Stimulated activated CD8-positive, alpha-beta memory T cell treated with anti-CD3 and anti-CD28 coated beads, Interleukin-2, amount 100 ng/mL, for 48 hours (primary cell): ENCODE measurements at places on chromosomes 13 and 19.

DNA sequence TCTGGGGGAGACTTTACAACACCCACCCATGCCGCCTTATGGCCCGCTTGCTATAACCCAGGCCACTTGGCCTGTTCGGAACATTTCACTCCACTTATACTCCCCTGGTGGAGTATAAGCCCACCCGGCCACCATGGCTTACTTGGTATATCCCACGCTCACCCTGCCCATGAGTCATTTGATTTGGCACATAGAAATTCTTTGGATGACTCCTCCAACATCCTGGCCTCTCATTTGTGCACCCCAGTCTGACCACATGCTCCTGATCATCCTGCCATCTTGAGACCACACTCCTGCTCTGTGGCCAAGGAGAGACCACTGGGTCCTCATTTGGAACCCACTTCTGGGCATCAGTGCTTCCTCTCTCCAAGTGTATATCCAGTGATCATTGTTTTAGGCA is 5.2 kb downstream of the SPACA6 start:
- DNase-seq = no peak

DNA sequence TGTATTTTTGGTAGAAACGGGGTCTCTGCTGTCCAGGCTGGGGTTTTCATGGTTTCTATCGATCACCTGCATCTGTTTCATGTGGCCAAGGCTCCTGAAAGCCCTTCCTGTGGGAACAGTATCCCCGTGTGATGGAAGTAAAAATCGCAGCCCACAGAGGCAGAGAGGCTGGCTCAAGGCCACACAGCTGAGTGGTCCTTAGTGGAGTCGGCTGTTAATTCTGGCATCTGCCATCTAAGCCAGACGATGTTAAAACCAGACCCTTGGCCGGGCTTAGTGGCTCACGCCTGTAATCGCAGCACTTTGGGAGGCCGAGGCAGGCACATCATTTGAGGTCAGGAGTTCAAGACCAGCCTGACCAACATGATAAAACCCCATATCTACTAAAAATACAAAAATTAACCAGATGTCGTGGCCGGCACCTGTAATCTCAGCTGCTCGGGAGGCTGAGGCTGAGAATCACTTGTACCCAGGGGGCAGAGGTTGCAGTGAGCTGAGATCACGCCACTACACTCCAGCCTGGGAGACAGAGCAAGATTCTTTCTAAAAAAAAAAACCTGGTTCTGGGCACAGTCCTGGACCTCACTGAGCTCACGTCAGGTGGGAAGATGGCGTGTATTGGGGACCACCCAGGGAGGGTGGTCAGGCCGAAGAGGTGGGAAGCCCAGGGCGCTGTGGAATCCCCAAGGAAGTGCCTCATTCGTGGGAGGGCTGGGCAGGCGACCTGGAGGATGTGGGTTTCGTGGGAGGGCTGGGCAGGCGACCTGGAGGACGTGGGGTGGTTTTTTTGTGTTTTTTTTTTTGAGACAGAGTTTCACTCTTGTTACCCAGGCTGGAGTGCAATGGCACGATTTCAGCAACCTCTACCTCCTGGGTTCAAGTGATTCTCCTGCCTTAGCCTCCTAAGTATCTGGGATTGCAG is 18.5 kb upstream of the MISP start:
- DNase-seq = no peak

DNA sequence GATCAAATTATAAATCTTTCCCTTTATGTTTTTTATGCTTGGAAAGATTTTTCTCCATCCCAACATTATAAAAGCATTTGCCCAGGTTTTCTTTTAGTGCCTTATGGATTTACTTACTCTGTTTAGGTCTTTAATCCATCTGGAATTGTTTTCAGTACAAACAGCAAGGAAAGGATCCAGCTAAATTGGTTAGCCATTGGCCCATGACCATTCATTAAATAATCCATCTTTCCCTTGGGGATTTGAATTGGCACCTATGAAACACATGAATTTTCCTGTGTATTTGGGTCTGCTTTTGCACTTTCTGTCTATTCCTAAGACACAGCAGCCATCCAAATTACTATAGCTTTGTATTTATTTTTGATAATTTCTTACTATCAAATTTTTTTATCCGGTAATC is 28.8 kb upstream of the SHKBP1 start:
- DNase-seq = no peak

GRCh38 chr19:43425567-43426392 is 11.1 kb downstream of the TEX101 start:
- DNase-seq = no peak

GRCh38 chr19:49997709-49998108 is 27.5 kb downstream of the VRK3 start:
- DNase-seq = no peak

- no peak for DNase-seq
These were observed 131.8 kb upstream of the VSTM2B start for GRCh38 chr19:29393915-29394460.

DNA sequence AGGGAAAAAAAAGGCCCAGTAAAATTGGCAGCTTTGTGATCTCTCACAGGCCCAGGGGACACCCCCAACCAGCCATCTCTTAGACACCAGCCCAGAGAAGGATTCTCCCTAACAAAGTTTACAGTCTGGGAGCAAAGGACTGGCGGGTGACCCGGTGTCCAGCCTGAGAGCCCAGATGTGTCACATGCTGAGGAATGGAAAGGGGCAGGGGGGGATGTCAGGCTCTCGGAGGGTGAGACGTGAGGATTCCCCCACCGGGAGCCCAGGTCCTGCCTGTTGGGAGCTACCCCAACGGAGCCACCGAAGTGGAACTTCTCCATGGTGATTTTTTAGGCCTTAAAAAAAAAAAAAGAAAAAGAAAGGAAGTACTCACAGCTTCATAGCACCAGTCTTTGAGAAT is 4.8 kb upstream of the CTXN1 start:
- DNase-seq = no peak

DNA sequence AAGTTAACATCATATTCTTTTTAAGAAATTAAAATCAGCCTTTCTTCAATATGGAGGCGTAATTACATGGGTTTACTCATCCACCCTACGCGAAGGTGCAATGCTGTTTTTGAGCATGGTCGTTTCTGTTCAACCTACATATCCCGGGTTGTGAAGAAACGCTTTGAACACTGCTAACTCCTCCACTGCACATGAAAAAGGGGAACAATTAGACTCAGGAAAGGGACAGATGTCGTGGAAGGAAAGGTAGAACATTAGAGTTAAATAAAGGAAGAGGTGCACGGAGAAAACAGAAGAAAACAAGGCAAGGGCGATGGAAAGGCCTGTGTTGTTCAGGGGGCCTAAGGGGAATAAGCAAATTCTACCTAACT is 4.1 kb downstream of the ZIC5 start:
- no peak for DNase-seq

DNA sequence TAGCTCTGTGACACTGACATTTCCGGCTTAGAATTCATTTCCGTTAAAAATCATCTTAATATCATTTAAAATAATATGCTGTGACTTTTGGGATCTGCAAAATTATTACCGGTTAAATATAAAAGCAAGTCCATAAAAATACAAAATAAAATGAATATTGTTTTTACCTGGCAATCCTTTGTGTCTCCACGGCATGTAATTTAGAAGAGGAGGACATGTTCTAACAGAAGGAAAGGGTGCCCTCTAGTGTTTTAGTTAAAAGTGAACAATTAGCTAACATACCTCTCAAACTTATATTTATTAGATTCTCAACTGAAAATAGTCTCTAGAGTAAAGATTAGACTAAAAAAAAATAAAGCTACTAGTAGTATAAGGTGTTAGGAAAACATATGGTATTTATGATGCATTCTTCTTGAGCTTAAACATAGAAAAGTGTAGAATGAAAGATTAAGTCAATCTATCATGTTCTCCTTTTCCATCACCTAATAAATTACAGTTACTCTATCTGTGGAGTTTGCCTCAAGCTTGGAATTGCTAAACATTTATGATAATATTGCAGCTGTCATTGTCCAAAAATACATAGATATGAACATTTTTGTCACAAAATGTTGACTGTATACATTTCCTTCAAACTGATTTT is 676.7 kb upstream of the SPRY2 start:
- no peak for DNase-seq

DNA sequence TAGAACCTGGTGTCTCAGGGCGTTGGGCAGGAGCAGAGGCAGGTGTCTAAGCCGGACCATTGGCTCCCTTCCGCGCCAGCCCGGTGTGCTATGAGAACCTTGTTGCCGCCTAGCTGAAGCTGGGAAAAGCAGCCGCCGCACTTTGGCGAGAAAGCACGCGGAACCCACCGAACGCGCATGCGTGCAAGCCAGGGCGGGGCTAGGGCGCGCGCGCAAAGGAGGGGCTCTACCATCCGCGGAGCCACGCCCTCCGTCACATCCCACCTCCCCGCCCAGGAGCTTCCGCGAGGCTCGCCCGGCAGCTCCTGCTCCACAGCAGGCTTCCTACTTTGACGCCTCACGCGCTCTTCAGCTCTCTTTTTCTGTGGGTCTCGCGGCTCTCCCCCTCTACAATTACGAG is 51.3 kb downstream of the WDR87 start:
- DNase-seq = peak; percentile 20

DNA sequence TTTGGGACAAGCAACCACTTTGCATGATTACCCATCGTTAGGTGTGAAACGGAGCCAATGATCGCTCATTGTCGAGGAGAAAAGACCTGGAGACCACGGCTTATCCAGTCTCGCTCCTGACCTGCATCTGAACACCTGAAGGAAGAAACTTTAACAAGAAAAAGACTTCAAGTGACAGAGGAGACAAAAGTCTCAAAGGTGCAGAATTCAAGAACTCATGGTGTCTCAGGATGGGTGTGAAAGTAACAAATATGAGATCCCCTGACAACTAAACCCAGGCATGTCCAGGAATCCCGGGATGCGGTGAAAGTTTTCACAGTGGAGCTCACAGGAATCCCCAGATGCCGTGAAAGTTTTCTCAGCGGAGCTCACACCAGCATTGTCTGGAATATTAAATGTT is 6.3 kb upstream of the ATP11A start:
- DNase-seq = no peak

- no peak for DNase-seq
These were observed 373.8 kb downstream of the DACH1 start for GRCh38 chr13:71493189-71493588.

DNA sequence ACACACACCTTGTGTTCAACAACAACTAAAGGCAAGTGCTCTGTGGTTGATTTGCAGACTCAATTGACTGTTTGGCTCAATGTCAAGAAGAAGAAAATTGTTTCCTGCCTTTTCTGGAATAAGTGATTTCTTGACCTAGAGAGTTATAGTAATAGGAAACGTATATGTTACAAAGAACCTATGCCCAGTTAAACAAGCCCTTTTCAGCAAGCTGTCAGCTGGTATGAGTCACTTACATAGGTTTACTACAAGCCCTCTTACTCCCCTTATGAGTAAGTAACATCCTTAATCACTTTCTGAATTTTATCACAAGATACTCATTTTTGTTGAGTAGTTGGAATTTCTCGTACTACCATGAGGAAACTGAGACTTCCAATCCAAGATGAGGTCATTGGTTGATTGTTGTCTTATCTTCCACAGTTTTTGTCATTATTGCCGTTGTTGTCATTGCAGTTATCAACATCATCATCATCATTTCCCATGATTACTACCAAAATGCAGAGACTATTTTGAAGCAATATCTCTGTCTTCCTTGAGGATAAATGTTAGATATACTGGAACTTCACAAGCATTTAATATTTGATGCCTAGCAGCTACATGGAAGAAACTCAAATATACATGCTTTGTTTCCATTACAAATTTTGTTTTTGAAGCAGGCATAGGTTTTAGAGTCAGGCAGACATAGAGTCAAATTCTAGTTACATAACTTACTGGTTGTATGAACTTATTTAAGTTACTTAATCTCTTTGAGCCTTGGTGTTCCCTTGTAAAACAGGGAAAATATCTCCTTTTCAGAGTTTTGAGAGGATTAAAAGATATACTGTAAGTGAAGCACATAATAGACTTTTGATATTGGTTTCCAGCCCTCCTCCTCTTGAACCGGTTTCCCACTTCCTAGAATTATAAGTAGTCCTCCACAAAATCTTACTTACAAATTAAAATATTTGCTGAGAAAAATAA is 106.0 kb downstream of the RAP2A start:
- DNase-seq = no peak
